GM03348 (cell line): ENCODE measurements at places on chromosomes 6 and 20.
A peak's percentile ranks its signal among the peaks of the same experiment; 100 is the strongest.

- peak; percentile 20 for DNase-seq
Measured at GRCh38 chr6:36241728-36242127, 28.1 kb upstream of the PNPLA1 start.

DNA sequence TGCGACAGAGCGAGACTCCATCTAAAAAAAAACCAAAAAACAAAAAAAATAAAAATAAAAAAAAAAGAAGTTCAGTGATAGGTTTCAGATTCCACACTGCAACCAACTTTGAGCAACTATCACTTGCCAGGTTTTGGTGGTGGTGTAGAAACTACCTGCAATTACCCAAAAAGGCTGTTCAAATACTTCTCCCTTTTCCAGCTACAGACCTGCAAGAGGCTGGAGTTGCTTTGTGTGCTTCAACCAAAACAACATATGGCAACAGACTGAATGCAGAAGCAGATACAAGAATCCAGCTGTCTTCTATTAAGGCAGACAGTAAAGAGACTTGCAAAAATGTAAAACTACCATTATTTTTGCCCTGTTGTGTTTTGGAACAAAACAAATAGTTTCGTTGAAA, 9.3 kb upstream of the BCAS1 start:
- DNase-seq: no peak

DNA sequence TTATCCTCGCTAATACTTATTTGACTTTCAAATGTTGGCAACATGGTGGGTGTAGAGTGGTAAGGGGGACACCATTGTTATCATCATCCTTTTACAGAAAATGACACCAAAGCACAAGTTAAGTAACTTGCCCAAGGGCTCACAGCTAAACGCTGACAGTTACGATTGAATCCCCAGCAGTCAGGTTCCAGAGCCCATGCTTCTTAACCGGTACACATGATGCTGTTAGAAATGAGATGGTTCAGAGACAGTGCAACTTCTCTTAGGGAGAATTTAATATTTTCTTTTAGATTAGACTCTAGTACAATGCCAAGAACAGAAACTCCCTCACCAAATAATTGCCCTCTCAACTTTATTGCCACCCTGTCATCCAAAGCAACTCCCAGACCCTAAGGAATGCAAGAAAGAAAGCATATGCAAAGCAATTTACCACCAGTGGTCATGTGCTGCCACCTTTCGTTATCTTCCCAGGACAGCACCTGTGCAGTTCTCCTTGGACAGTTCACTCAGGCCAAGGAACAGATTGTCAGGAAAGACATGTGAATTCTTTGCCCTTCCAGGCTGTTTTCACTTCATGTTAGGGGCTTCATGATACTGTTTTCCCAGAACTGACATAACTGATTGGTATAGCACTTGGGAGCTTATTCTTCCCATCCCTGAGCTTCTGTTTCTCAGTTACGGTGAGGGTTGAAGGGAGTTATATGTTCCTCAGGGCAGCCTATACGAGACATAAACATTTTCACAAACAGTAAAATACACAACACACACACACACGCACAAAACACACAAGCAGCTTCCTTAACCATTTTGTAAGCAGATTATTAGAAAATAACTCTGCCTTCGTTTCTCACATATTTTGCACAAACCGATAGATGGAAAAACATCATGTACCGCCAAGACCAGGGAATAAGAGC, 5.1 kb downstream of the HLA-DMA start:
- no peak for DNase-seq

DNA sequence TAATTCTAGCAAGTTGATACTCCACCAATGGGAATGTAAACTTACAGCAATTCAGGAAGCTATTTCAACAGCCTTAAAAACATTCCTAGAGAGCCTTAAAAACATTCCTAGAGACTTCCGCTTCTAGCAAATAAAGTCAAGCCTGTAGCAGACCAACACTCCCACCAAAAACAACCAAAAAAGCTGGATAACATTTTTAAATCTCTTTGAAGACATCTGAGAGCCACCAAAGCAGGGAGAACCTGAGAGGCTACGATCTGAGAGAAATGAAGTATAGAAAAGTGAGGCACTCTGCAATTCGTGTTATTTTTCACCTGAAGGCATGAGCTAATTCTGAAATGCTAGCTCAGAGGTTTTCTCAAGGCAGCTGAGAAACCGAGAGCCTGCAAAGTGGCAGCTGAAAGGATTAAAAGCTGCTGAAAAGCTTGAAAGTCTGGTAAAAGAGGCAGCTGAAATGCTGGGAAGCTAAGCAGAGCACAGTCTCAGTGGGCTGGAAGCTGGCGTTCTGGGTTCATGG, 20.9 kb downstream of the GPR63 start:
- no peak for DNase-seq

- DNase-seq: no peak
Measured at GRCh38 chr6:63721181-63721580, 85.6 kb downstream of the PHF3 start.

DNA sequence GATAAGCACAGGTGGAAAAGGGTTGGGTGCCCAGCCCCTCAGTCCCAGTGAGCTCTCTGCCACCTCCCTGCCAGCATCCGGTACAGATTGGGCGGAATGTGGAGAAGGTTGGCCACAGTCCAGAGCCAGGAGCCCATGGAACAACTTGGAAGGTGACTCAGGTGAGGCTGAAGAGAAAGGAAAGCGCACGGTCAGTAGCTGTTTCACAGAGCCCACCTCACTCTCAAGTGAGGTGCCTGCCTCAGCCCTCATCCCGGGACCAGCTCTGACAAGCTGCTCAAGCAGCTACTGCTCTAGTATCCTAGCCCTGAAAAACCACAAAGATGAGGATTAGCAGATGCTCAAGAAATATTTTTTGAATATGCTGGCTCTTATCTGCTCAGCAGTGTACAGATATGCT, 1.1 kb upstream of the MMP24OS start:
- DNase-seq: no peak

GRCh38 chr6:5167501-5167900, 82.4 kb downstream of the PPP1R3G start:
- DNase-seq: no peak
